ENCODE measurements at places on chromosomes 2 and 18. TPM values are rescaled to one million over a fixed set of nuclear protein-coding genes. Genes with fewer than 3 reads are reported as not detected.

PLCD4 gene
- total RNA-seq = 0.37 TPM

SLC5A7 gene
- not detected for total RNA-seq

BCS1L gene
- total RNA-seq = 45.5 TPM

UGT1A4 gene
- 0.07 TPM for total RNA-seq

EFHD1 gene
- 4.3 TPM for total RNA-seq

Data from A549 treated with Hydrocortisone at 1 μM for 4 hours (cell line).